ENCODE measurements at places on chromosomes 6 and 20.

- no peak for DNase-seq
Observed at GRCh38 chr6:33672808-33673207, 38.7 kb downstream of the UQCC2 start.

GRCh38 chr6:43021270-43022047 is at the start of gene RRP36:
Gene RRP36, plus strand, starts transcription at chr6:43021623. Its CDS starts 32 bp downstream, at chr6:43021655.
- DNase-seq: peak; percentile 85

DNA sequence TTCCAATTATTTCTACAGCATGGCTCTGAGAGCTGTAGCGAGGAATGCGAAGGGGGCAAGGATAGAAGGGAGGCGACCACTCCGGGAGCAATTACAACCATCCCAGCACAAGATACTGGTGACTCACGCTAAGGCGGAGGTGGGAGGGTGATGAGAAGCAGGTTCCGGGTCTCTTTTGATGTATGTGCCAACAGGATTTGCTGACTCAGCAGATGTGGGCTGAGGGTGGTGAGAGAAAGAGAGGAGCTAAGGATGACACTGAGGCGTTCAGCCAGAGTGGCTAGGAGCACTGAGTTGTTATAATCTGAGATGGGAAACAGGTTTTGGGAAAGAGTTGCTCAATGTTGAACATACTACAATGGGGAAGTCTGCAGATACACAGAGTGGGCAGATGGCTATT is 9.3 kb upstream of the TXNDC5 start:
- DNase-seq: peak; percentile 51

GRCh38 chr6:97029552-97029951 is 105.0 kb downstream of the KLHL32 start:
- DNase-seq: no peak

- no peak for DNase-seq
Observed at GRCh38 chr6:157012355-157012754, 235.2 kb downstream of the ARID1B start.

- no peak for DNase-seq
Observed at GRCh38 chr6:3608159-3608558, 143.4 kb downstream of the PXDC1 start.

GRCh38 chr20:11431621-11432020 is 486.1 kb upstream of the BTBD3 start:
- DNase-seq: no peak

GRCh38 chr20:53716395-53716794 is 122.8 kb upstream of the ZNF217 start:
- DNase-seq: no peak

- DNase-seq: no peak
Observed at GRCh38 chr20:37697314-37697713, 3.5 kb downstream of the CTNNBL1 start.

- DNase-seq: no peak
Observed at GRCh38 chr6:22251348-22251747, 45.5 kb downstream of the PRL start.

GRCh38 chr20:25486377-25486776 is 78.9 kb downstream of the GINS1 start:
- peak; percentile 11 for DNase-seq

GRCh38 chr6:46099952-46100351 is 29.8 kb upstream of the ENPP4 start:
- no peak for DNase-seq

GRCh38 chr6:82068721-82069120 is 178.8 kb downstream of the IBTK start:
- DNase-seq: no peak

GRCh38 chr6:47992809-47993208 is 118.2 kb downstream of the PTCHD4 start:
- no peak for DNase-seq

DNA sequence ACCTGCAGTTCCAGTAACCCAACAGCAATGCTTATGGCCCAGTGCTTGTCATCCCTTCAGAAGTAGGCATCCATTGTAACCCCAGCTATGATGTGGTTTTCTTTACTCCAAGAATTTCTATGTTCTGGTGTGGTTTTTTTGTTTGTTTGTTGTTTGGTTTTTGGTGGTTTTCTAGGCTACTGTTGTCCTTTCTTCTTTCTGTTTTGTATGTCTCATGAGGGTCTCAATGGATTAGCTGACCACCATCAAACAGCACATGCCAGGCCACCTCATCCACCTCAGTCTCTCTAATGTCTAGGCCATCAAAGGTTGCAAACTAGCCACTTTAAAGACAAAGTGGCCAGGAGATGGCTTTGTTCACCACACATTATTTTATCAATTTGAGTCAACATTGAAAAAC is 59.4 kb upstream of the TMEM30A start:
- no peak for DNase-seq

- no peak for DNase-seq
Observed at GRCh38 chr20:22795871-22796270, 211.5 kb upstream of the FOXA2 start.

DNA sequence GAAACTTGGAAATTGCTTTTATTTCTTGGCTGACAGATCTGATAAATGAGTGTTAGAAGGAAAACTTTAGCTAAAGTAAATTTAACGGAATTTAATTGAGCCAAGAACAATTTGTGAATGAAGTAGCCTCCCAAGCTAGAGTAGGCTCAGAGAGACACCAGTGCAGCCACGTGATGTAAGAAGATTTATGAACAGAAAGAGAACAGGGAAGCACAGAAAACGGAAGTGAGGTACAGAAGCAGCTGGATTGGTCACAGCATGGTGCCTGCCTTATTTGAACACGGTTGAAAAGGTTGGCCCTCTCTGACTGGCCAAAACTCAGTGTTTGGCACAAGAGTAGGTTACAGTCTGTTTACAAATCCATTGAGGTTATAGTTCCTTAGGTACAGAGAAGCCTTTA is 29.5 kb upstream of the IFNGR1 start:
- DNase-seq: no peak

GRCh38 chr20:52619101-52619500 is 353.1 kb upstream of the TSHZ2 start:
- DNase-seq: no peak

DNA sequence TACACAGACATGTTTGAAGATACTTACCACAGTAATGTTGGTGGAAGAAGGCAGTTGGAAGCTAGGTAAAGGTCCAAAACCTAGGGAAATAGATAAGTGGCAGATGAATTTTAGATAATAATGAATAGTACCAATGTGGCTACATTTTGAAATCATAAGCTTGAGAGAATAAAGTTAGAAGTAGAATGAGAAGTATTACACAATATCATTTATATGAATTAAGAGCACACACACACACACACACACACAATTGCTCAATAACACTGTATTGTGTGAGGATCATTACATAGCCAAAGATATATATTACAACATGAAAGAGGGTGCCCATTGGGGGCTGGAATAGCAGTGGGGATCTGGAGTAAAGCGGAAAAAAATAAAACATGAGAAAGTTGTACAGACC is 149.0 kb upstream of the EYA4 start:
- no peak for DNase-seq

DNA sequence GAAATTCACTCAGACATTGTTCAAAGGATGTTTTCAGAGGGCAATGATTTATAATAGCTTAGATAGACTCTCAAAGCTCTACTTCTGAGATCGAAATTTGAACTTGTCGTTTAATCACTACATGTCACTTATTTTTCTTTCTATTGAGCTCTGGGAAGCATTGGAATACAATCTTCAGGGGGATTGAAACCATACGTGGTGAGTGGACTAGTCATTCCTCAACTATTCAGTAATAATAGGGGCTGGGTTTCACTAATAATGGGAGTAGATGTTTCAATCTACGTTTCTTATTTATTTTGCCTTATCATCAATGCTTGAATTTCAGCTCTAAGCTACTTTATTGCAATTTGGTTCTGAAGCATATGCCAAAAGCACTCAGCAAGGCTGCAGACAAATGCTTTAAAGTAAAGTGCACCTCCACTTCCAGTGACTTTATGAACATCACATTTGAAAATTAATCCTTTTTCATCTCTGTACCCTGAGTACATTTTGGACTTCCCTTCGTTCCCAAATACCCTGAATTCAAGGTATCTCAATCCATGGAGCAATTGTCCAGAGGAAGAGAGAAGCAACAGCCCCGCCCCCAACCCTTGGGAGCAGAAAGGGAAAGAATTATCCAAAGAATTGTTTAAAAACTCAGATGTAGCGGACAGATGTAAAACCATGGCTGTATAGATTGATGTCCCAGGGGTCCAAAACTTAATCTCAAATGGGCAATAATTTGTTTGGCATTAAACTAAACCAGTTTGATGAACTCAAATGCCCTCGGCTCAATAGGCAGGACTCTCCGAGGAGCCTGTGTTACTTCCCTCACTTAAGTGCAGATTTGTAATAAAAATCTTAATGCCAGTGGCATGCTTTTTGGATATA is 68.1 kb downstream of the HFE start:
- DNase-seq: no peak

DNA sequence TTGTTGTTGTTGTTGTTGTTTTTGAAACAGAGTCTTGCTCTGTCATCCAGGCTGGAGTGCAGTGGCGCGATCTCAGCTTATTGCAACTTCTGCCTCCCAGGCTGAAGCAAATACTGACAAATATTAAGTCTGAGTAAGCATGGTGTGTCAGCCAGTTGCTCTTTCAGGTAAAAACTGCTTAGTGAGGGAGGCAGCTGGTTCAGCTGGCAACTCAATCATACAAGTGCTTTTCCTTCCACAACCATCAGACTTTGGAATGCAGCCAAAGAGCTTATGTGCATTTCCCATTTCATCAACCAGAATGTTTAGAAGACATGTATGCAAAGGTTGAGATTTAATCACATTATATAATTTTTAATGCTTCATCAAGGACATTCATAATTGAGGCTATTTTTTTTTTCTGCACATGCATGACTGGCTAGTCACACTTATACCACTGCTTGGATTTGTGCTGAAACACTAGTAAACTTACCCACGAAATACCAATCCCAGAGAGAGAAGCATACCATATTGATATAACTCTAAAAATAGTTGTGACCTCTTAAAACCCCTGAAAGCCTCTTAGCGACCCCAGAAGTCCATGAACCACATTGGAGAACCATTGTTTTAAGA is 56.0 kb downstream of the CLIC5 start:
- no peak for DNase-seq

GRCh38 chr6:108744244-108744972 is 103.8 kb upstream of the ARMC2 start:
- no peak for DNase-seq

DNA sequence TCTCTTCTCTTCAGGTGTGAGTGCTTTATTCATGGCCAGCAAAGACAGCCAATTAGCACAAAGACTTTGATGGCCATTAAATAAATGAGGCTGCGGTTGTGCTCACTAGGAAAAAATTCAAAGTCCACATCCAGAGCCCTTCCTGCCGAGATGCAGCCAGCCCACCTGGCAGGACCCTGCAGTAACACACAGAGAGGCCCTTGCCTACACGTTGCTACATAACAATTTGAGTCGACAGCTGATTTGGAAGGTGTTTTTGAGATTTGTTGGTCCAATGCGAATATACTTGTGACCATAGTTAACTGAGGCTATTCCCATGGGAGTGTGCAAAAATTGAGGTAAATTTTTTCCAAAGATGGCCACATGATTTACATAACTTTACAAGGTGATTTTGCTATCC is 605.4 kb upstream of the HTR1E start:
- DNase-seq: no peak

DNA sequence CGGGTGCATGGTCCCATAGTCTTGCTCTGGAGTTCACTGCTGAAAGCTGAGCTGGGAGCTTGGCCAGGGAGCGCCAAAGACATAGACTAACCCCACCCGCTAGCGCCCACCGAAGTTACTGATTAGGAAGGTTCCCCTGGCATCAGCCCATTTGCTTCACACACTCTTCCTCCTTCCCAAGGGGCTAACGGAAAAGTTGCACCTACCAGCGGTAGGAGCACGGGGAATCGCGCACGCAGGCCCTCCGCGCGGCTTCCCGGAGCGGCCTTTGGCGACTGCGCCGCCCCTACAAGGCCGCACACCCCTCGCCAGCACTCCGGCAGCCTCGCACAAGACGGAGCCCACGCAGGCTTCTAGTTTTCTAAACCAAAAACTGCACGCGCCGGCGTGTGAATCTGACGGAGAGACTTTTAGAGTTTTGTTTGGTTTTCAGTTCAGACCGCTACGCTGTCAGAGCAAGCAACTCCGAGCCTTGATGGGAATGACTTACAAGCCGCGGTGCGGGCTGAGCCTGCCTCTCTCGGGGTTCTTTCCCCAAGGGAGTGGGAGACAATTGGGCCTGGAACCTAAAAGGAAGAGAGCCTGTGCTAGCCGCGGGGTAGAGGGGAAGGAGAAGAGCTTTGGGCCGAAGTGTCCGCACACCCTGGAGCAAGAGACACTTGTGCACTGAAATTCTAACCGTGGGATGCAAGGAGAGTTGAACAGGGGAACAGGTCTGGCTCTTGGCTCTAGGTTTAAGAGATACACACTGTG is 891 bp upstream of the POU3F2 start:
- no peak for DNase-seq

- no peak for DNase-seq
Observed at GRCh38 chr6:114714836-114715507, 372.1 kb upstream of the HS3ST5 start.

DNA sequence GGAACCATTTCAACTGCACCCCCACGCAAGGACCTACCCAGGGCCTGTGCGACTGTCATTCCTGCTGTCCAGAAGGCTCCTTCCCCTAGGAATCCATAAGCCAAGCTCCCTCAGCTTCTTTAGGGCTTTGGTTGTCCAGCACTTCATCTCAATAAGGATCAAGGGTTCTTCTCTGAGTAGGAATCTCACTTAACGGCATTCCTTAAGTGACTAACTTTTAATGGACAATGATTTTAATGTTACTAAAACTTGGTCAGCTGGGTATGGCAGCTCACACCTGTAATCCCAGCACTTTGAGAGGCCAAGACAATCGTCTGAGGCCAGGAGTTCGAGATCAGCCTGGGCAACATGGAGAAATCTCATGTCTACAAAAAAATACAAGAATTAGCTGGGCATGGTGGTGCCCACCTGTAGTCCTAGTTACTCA is 13.4 kb downstream of the UBE2V1 start:
- DNase-seq: no peak

- no peak for DNase-seq
Observed at GRCh38 chr6:138896104-138896756, 91.8 kb downstream of the REPS1 start.

All from stimulated activated CD4-positive, alpha-beta T cell treated with anti-CD3 and anti-CD28 coated beads, Interleukin-2, amount 100 ng/mL, for 24 hours (primary cell).